Neuronal stem cell (in vitro differentiated cells): ENCODE measurements at places on chromosomes 7 and 10.

GRCh38 chr7:128738570-128739047 is 550 bp upstream of the CALU start:
- no peak for DNase-seq

DNA sequence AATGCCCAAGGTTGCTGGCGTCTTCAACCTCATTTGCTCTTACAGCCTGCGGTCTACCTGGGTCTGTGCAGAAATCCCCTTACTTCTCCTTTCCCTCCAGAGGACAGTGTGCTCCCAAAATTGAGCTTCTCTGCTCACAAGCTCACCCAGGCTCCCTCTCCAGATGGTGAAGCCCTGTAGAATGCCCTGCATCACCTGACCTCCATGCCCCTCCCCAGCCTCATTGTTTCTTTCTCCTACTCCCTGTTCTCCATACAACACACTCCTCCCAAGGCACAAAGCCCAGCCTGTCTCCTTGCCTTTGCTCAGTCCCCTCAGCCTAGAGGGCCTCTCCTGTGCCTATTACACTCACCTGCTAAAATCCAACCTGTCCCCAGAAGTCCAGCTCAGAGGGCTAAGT is 3.5 kb downstream of the CRHR2 start:
- no peak for DNase-seq

GRCh38 chr7:77707504-77707992 is 11.3 kb downstream of the RSBN1L start:
- DNase-seq = no peak

DNA sequence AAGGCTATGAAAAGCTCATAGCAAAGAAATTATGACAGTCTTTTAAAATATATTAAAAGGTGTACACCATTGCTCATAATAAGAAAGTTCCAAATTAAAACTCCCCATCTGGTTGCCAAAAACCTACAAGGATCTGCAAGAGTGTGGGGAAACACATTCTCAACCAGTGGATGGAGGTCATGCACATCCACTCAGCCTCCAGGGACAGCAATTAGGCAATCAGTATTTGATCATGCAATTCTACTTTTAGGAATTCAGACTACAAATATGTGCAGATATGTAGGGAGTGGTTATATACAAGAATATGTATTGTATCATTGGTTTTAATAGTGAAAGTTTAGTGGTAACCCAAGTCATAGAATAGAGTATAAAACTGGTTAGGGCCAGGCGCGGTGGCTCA is 157.8 kb downstream of the FGFR2 start:
- no peak for DNase-seq

DNA sequence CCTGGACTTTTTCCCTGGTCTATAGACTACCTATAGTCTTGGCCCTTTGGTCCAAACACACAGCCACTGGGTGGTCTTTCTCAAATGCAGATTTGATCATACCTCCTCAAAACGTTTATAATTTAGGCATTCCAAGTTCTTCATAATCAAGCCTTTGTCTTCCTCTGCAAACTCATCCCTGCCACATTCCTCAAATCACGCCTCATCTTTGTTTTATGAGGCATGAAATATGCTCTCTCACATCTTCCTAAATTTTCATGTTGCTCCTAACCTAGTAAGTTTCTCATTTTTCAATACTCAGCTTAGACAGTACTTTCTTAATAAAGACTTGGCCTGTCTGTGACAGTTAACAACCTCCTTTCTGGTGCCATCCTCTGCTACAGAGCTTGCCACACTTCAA is 10.9 kb upstream of the HERC4 start:
- no peak for DNase-seq

DNA sequence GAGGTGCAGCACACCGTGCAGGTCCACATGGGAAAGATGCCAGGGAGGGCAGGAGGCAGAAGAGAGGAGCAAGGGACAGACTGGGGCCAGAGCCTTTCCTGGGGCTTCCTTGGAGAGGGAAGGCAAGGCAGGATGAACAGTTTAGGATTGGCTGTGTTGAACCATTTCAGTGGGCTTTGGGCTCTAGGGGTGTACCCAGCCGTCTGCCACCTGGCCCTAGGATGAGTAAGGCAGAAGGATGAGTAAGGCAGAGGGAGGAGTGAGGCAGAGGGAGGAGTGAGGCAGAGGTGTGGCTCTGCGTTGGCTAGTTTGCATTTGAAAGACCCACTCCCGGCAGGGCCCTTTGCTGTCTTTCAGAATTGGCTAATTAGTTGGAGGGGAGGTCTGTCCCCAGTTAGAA is 31.5 kb upstream of the PRF1 start:
- no peak for DNase-seq

GRCh38 chr7:111012799-111013675 is 77.9 kb upstream of the LRRN3 start:
- no peak for DNase-seq

DNA sequence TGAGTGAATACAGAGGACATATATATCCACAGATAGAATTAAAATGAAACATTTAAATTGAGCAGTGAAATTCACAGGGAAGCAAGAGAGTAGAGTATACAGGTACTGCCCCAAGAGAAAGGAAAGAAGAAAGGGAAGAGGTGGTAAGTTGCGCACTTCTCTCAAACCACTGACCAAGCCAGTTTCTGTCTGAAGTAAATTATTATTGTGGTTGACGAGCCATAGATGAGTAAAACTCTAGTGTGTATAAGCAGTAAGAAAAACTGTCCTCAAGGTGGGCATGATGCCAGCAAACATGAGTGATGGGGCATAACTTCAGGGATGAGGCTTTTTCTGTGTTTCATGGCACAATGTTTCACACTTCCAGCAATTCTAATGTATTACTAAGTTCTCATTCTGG is 4.4 kb upstream of the BET1 start:
- no peak for DNase-seq

DNA sequence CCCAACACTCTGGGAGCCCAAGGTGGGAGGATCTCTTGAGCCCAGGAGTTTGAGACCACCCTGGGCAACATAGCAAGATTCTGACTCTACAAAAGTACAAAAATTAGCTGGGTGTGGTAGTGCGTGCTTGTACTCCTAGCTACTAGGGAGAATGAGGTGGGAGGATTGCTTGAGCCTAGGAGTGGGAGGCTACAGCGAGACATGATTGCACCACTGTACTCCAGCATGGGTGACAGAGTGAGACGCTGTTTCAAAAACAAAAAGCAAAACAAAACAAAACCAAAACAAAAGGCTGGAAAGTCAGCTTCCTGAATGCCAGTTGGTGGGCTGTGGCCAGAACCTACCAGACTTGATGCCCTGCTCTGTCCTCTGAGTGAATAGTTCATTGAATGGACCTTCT is 242.8 kb downstream of the PHTF2 start:
- no peak for DNase-seq

DNA sequence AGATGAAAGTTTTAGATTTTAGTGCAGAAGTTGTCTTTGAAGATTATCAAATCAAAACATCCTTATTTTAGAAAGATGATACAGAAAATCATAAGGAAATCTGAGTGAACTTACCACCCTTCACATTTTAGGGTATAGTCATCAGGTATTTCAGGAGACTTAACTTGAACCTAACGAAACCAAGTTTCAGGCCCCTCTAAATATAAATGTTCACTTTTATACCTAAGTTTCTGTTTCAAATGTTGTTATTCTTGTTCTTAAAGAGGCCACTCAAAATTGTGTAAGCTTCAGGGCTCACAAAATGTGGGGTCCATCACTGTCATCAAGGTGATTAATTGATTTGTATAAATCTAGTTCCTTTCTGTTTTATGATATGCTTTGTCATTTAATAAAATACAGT is 216.2 kb downstream of the KIAA1217 start:
- DNase-seq = no peak

DNA sequence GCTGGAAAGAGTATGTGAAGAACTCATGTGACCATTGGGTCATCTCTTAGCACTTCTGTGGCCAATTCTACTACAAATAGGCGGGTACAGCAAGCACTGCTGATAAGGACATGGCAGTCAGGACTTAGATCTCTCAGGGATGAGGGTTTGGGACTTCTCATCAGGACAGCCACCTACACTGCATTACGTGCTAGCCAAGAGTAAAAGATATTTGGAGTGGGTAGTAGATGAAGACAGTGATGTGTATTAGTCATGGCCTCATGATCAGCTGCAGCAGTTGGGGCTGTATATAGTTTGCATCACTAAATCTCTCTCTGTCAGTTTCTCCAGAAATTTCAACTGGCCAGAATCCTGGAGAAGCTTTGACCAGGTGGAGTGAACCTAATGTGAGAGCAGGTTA is 9.2 kb downstream of the TAS2R60 start:
- no peak for DNase-seq

DNA sequence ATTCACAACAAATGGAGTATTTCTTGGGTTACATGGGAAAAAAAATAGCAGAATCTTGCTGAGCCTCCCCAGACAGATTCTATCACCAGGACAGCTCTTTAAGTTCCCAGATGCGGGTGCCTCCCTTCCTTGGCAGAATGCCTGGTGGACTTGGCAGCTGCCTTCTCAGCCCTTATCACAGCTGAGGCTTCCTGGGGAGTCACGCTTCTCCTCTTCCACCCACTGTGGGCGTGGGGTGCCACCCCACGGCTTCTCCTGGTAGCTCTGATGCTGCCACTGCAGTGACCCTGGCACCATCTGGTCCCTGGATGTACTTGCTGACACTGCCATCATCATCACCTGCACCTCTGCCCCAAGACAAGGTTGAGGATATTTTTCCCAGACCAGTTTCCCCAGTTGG is 16.2 kb upstream of the NME8 start:
- DNase-seq = no peak

DNA sequence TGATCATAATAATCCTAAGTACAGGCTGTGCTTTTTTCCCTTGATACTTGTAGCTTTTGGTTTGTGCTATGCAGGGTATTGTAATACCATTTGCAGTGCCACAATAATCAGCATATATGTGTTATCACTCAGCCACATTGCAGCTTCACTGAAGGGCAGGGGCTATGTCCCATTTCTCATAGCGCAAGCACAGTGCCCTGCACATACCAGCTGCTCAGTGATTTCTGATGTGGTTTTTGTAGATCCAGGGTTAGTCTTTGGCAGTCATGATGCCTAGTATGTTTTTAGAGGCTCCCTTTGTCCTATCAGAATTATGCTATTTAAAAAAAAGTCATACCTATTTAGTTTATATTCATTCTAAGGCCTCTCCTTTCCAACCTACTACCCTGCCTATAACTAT is 25.8 kb downstream of the MET start:
- no peak for DNase-seq

DNA sequence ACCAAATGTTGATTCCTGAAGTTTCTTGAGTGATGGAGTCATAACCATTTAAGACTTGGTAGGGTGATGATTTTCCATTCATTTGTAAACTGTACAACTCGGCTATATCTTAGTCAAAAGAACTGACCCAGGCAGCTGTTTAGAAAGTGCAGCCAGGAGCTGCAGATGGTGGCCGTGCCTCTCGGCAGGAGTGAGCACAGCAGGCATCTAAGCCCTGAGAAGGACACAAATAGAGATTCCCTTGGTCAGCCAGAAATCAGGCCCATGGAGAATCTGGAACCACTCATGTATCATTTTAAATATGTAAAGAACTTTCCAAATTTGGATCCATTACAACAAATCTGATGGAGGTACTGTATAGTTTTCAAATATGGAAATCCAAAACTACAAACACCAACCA is 177.0 kb upstream of the AKR1E2 start:
- no peak for DNase-seq

DNA sequence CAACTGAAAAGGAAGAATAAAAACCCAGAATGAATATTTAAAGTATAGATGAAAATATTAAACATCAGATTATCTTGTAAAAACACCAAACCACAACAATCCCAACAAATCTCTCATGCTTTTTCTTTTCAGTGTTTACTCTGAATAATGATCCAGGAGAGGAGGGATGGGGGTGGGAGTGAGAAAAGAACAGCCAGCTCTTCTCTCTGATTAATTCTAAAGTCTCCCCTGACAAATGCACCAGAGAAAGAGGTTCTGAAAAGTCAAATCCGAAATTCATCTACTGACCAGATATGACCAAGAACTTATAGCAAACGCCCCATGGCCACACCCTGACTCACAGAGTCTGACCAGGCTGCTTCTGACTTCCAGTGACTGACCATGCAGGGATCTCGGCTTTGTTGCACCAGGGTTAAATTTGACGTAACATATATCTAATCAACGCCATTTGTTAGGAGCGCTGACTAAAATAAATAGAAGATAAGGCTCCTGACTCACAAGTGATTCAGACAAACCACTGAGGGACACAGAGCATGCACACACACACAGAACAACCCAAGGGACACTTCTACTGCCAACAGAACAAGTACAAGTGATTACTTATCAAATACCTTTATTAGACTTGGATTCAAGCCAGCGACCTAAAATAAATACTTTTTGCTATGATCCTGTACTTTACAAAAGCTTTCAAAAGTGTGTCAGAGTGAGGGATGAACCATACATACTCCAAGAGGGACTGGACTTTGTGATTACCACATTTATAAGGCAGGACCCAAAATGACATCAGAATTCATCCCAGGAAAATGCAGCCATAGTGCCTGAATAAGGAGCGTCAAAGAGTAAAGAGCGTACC is 9.3 kb upstream of the SPOCK2 start:
- no peak for DNase-seq

DNA sequence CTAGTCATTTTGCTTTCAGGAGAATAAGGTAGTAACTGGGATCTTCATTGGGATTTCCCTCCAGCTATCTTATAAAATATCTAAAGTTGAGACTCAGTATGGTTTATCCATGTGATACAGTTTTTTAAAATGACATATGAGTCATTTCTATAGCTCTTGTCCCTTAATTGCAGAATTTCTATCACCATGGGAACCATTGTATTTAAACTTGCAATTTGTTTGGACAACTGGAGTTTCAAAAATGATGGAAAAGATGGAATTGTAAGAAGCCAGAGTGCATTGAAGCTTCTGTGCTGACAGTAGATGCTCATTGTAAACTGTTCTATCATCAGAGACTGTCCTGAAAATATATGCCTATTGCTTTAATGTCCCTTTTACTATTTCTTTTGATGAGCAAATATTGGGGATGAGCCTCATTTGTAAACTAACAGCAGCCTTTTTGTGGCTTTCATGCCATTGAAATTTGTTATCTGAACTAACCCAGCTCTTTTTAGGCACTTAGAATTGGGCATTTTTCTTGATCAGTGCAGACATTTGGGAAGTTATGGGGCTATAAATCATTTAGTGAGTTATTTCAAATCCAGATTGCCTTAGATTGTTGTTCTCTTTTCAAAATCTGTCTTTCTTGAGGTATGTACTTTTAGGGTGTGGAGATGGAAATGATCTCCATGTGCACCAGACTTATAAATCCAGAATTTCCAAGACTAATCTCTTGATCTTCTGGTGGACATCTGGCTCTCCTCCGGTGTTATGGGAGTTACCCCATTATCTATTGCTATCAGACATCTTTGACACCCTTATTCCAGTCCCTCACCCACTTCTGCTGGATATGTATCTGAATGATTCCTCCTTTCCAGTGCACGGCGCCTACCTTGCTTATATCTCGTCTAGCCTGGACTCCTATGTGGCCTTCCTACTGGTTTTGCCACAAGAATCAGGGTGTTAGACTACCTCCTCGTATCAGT is 159.0 kb downstream of the SND1 start:
- DNase-seq = no peak

GRCh38 chr7:81457852-81458522 is 311.9 kb downstream of the HGF start:
- no peak for DNase-seq
